Coronary artery (tissue), 2 donors: ENCODE measurements at places on chromosomes 1 and 21.

DNA sequence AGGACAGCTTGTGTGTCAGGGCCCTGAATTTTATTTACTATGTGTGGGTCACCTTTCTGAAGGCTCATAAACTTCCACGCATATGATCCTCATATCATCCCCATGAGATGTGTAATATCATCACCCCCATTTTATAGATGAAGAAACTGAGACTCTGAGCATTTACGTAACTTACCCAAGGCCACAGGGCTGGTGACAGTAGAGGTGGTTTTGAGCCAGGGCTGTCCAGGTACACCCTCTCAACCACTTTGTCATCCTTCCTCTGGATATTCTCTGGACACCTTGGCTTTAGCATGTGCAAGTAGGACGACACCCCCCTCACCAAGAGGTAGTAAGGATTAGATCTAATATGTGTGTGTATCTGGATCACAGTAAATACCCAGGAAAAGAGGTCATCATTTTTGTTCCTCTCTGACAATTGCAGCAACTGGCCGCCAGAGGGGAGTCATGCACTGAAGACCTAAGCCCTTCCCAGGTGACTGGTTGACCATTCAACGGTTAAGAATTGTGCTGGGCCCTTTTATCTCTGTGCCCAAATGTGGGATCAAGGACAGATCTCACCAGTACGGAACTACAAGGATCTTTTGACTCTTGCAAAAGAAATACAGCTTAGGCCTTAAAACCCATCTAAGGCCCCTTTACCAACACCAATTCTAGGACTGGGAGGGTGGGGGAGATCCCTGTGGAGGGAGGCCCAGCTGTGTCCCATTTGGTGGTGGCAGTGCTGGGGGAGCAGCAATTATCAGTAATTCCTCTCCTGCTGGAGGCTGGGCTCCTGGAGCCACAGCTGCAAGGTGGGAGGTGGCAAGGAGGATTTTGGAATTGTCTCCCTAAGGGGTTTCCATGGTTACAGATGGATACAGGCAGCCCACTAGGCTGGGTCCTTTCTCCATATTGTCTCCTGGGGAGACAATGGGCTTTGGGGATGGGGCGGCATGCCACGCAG, 13.7 kb upstream of the E2F2 start:
- DNase-seq, result peak; percentile 84

- no peak for DNase-seq
These were observed 30.8 kb downstream of the GORAB start for GRCh38 chr1:170562646-170563338.

DNA sequence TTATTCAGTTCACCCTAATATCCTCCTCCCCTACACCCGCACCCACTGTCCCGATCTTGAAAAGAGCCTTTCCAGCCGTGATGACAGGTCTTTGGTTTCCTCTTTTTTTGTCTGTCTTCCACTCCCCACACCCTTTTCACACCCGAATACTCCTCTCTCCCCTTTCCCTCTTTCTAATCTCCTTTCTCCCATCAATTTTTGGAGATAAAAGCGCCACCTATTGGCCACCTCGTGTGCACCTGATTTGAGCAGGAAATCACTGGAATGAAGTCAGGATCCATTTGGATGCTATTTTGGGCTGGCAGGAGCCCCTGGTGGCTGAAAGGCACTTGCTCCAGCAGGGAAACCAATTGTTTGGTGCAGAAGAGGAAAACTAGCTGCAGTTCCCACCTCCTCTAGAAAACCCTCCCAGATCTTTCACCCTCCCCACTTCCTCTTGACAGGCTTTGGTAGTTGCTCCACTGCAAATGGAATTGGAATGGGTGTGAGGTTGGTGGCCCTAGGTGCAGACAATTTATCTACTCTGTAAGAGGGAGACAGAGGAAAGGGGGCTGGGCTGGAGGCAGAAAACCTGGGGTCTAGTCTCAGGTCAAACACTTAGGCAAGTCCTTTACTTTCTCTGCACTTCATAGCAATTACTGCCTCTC, 8.4 kb downstream of the FOXE3 start:
- DNase-seq, result no peak

- DNase-seq, result no peak
These were observed 10.4 kb downstream of the MYOG start for GRCh38 chr1:203075236-203076030.

DNA sequence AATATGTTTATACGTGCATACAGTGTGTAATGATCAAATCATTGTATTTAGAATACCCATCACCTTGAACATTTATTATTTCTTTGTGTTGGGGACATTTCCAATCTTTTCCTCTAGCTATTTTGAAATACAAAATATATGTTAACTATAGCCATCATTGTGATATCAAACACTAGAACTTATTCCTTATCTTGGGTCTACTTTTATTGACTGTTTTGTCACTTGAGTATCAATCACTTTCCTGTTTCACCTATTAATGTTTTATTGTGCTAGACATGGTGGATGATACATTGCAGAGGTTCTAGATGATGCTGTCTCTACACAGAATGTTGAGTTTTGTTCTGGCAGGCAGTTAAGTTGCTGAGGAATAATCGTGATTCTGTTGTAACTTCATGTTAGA, 45.9 kb downstream of the STXBP3 start:
- no peak for DNase-seq

- no peak for DNase-seq
These were observed 79.2 kb downstream of the MAN1C1 start for GRCh38 chr1:25695771-25696311.

DNA sequence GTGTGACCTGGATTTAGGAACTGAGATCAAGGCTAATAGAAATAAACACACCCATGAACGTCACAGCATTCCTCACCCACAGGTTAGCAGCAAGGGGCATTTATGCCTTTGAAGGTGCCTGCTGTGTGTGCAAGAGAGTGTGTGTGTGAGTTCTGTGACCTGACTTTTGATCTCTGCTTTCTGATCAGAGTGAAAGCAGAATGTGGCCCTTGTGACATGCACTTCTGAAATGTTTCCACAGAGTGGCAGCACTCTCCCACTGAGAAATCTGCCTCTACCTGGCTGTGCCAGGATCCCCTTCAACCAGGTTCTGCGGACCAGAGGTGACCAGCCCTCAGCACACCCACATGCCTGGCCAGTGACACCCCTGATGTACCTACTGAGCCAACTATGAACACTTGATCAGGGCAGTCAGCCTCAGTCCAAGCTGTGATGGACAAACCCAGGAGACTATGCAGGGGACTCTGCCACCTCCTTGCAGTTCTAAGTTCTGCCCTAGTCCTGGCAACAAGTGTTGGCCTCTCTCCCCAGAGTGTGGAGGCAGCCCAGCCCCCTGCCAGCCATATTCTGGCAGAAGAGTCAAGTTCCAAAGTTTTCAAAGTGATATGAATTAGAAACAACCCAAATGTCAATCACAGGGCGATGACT, 41.0 kb downstream of the RXRG start:
- DNase-seq, result no peak

DNA sequence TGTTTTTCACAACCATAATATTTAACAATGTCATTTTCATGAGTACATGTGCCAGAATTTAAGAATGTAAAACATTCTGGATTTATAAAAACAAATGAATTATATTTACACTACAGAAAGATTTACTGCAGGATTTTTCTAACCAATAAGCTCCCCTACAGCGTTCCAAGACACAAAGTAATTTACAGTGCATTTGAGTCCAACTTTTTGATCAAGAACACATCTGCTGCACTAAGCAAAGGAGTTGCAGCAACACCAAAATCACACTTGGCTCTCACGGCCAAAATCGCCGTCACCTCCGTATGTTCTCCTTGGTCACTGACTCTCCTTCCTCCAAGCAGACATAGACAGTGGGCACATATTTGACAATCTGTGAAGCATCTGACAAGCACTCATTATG, 7.7 kb downstream of the VPS26C start:
- no peak for DNase-seq

- no peak for DNase-seq
These were observed 9.5 kb downstream of the CD48 start for GRCh38 chr1:160702100-160702499.

- no peak for DNase-seq
These were observed 18.7 kb downstream of the CTSK start for GRCh38 chr1:150789396-150789795.

DNA sequence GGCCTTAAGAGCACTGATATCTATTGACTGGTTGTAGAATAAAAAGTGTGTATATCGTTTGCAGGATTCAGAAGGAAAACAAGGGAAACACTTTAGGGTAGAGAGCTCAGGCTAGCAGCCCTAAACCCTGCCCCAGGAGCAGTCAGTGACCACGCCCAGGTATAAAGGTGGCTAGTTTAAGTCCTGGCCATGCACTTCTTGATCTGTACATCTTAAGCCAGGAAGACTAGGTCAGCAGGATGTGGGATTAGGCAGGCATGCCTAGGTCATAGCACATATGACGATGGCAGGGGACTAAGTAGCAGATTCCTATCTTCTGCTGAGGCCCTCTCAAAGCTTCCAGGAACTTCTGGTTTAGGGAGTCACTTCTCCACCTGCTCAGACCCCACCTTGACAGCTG, 158.0 kb upstream of the CD34 start:
- no peak for DNase-seq

- no peak for DNase-seq
These were observed 17.4 kb upstream of the BTG2 start for GRCh38 chr1:203287898-203288297.

- no peak for DNase-seq
These were observed 42.5 kb downstream of the PTPRF start for GRCh38 chr1:43573066-43573800.

GRCh38 chr1:25913206-25913605, 7.0 kb upstream of the STMN1 start:
- no peak for DNase-seq

- DNase-seq, result peak; percentile 69
These were observed 2.0 kb upstream of the COQ8A start for GRCh38 chr1:226937940-226938725.

DNA sequence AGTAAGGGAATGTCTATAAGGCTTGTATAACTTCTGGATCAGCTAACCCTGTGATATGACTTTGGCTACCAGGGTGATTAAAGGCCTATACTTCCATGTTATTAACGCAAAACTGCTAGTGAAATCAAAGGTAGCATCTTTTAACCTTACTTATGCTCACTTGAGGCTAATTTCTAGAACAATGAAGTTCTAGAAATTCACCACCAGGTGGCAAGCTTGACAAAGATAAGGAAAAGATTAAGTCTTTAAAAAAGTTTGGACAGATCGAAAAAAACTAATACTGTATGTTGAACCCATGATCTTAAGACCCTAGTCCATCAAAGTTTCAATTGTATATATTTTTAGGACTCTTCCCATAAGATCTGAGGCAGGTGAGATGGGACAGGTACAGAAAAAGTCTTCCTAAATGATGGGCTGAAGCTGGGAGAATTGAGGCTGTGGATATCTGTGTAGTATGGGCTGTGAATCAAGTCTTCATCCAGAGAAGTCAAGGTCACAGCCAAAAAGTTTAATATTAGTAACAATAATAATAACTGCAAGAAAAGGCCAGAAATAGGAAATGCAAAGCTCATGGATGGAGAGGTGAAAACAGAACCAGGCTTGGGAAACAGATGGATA, 18.8 kb downstream of the KYAT3 start:
- no peak for DNase-seq

- DNase-seq, result no peak
These were observed 132.2 kb downstream of the TLR5 start for GRCh38 chr1:223010582-223011504.

GRCh38 chr1:53681351-53681976, 57.5 kb downstream of the GLIS1 start:
- DNase-seq, result no peak

- no peak for DNase-seq
These were observed 353.6 kb upstream of the C1orf87 start for GRCh38 chr1:60427194-60427593.

- no peak for DNase-seq
These were observed 58.0 kb downstream of the NGF start for GRCh38 chr1:115280064-115280463.

DNA sequence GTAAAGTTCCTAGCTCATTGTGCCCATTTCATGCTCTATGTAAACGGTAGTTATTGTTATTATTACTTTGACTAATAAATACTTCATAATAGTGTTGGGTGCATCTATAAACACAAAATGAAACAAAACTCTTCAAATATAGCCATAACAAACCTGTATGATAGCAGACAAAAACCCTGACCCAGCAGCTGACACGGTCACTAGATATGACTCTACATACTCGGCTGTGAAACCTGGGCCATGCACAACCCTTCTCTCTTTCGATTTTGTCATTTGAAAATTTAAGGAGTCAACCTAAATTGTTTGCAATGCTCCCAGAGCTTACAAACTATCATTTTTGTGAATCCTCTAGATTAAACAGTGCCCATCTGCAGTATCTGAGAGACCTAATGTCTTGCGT, 8.0 kb upstream of the RGS13 start:
- no peak for DNase-seq

GRCh38 chr1:5526385-5526750, 465.9 kb downstream of the NPHP4 start:
- no peak for DNase-seq

DNA sequence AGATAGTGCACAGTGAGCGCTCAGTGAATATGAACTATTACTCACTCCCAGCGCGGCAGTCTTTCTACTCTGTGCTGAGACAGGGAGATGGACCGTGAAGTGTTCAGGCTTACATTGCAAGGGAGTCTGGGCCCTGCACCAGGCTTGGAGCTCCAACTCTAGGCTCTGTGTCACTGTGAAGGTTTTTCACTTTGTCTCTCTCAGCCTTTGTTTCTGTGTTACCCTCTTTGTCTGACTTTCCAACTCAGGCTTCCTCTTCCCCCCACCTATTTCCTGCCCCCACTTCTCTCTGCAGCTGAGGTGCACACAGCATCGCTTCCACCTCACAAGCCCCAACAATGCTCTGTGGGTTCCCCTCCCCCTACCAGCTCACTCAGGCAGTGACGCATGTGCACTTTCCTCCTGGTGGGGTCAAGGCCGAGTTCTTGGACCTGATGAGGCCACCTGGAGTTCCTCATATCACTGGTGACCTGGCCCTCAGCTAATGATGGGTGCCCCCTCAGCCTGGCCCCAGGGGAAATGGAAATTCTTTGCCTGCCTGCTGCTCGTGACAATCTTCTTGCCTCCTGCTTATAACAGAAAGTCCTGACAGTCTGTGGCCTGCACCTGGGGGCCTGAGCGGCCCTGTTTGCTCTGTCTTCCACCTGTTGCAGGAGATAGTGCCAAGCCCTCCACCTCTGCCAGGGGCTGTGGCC, 1.1 kb upstream of the LCK start:
- DNase-seq, result no peak

GRCh38 chr1:73065339-73066041, 783.2 kb upstream of the NEGR1 start:
- no peak for DNase-seq
